ENCODE measurements at places on chromosomes 3 and 15.

GRCh38 chr3:177446165-177446601, 248.9 kb upstream of the TBL1XR1 start:
- DNase-seq, result no peak

GRCh38 chr3:72266016-72266370, 481.0 kb upstream of the PROK2 start:
- no peak for DNase-seq

DNA sequence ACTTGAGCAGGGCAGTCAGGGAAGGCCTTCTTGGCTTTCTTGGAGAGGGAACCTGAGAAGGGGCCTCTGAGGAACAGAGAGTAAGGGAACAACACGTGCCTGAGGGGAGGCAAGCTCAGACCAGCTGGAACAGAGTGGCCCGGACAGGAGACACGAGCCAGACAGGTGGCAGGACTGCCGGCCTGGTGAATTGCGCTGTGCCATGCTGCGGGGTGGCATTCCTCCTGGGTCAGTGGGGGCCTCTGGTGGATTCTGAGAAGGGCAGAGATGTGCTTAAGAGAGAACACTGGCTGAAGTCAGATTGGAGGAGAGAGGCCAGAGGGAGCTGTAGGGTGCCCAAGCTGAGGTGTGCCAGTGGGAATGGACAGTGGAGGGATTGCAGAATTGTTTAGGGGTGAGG, 4.9 kb downstream of the CHAC1 start:
- DNase-seq, result no peak

GRCh38 chr15:78104119-78104479, 11.7 kb downstream of the SH2D7 start:
- no peak for DNase-seq

- no peak for DNase-seq
Measured at GRCh38 chr15:68029959-68030358, 24.2 kb upstream of the PIAS1 start.

DNA sequence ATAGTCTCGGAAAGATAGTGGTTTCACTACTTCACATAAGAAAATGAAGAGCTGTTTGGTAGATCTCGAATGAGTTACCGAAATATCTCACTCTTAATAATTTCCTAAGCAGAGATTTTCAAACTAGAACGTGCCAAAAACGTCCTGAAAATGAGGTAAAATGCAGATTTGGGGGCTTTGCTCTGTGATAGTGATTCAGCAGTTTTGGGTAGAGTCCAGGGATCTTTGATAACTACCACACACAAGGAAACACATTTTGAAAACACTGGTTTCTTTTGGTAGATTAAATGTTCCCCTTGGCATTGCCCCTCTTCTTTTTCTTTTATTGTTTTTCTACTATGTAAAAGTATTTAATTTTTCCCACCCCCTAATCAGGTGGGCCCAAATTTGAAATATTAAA, 125.9 kb downstream of the EBLN2 start:
- no peak for DNase-seq

DNA sequence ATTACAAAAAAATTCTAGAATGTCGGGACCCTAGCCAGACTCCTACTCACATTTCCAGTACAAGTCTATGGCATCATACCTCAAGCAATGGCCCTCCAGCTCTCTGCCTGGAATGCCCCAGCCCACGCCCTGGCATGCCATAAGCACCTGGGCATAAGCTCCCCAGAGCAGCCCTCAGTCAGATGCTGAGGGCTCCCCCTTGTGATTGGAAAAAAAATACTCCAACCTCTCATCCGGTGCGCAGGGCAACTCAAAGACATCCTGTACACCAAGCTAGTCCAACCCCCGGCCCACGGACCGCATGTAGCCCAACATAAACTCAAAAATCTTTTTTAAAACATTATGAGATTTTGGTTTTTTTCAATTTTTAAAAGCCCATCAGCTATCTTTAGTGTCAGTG, 115.4 kb downstream of the NEK10 start:
- DNase-seq, result no peak

GRCh38 chr15:28021281-28022039, 77.7 kb downstream of the OCA2 start:
- DNase-seq, result no peak

DNA sequence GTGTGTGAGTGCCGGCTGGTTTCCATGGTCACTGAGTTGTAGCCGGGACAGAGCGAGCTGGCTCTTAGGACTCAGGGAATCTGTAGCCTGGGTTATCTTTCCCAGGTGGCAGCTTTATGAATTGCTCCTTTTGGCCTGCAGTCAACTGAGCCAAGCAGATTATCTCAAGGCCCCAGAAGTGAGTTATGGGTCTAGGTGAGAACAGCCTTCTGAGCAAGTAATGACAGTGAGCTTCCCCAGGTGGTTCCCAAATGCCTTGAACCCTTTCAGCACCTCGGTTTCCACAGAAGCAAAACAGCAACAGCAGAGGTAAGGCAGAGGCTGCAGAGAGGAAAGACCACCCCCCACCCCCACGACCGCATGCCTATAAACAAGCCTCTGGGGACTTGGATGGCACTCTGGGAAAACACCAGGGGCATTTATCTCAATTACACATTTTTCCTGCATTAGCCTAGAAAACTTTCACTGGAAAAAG, 56.7 kb upstream of the DGKG start:
- no peak for DNase-seq

- DNase-seq, result no peak
Measured at GRCh38 chr3:71087143-71088018, 496.1 kb downstream of the FOXP1 start.

GRCh38 chr3:16632395-16632794, 27.2 kb upstream of the DAZL start:
- DNase-seq, result no peak

- no peak for DNase-seq
Measured at GRCh38 chr3:16595778-16596177, 9.4 kb downstream of the DAZL start.

GRCh38 chr15:78434134-78434533, 3.9 kb upstream of the IREB2 start:
- no peak for DNase-seq

- no peak for DNase-seq
Measured at GRCh38 chr3:152769523-152769922, 65.4 kb upstream of the P2RY1 start.

DNA sequence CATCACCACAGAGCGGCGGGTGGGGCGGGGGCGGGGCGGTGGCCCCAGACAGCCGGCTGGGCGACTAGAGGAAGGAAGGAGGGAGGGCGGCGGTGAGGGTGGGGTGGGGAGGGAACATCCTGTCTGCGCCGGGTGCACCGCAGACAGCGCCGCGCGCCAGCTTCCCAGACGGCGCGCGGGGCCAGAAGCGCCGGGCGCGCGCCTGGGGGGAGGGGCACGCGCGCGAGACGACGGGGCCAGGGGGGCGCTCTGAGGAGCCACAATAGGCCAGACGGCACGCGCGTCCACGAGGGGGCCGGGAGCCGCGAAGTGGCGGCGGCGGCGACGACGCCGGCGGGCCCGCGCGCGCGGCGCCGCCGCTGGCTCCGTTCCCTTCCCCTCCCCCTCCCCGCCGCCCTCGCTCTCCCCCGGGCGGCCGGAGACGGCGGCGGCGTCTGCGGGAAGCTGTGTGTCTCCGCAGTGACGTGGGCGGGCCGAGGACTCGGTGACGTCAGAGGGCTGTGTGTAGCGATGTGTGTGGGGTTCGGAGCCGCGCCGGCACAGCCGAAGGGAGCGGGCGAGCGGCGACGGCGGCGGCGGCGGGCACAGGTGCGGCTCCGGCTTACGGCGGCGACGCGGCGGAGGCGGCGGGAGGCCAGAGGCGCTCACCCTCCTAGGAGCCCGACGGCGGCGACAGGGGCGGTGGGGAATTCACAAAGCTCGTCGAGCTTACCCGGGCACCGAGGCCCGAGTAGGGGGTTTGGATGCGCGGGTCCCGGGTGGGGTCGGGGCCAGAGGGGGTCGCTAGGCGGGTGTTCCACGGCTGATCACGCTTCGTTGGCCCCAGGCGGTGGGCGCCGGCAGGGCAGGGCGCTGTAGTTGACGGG, at the start of gene SKIL:
TSS of gene SKIL (plus strand) at position 540 of the 866 bp plus-strand sequence. CDS start 2,617 bp downstream, outside the sequence.
- peak; percentile 95 for DNase-seq

Data from activated CD4-positive, CD25-positive, alpha-beta regulatory T cell (primary cell).